ENCODE measurements at places on chromosomes 16 and 17.
A peak's percentile ranks its signal among the peaks of the same experiment; 100 is the strongest.

GRCh38 chr17:82474223-82475010 is 15.9 kb downstream of the NARF start:
- no peak for DNase-seq

GRCh38 chr16:4323071-4323844 is 7.4 kb downstream of the GLIS2 start:
- no peak for DNase-seq

- DNase-seq: peak; percentile 80
Measured at GRCh38 chr16:67563708-67564468, 1.6 kb downstream of the CTCF start.

GRCh38 chr17:20010099-20010863 is 1.1 kb downstream of the SPECC1 start:
- peak; percentile 16 for DNase-seq

GRCh38 chr16:86994215-86994614 is 323.0 kb downstream of the C16orf95 start:
- no peak for DNase-seq

DNA sequence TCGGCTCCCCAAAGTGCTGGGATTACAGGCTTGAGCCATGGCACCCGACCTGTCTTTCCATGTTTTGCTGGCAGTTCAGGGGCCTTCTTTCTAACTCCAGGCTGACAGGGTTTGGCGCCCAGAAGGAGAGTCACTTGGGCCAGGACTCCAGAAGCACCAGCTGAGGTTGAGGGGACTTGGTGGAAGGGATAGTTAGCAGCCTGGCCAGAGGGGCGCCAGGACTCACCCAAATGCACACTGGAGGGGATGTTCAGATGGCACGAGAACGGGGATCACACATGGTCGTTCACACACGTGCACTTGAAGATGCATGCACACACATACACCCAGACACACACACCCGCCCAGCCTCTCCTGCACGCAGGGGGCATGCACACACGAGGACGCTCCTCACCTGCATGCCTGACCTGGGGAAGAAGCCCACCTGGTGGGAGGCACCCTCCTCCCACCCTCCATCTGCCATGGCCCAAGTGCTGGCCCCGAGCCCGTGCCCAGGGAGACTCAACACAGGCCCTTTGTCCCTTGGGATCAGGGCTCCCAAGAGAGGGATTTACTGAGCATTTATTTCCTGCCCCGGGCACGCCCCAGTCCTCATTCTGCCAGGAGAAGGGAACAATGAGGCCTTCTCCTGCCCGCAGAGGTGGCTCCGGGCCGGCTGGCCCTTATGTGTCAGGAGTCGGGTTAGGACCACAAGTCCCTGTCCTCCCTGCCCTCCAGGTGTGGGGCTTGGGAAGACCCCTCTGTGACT is 2.3 kb upstream of the PRSS21 start:
- DNase-seq: no peak

DNA sequence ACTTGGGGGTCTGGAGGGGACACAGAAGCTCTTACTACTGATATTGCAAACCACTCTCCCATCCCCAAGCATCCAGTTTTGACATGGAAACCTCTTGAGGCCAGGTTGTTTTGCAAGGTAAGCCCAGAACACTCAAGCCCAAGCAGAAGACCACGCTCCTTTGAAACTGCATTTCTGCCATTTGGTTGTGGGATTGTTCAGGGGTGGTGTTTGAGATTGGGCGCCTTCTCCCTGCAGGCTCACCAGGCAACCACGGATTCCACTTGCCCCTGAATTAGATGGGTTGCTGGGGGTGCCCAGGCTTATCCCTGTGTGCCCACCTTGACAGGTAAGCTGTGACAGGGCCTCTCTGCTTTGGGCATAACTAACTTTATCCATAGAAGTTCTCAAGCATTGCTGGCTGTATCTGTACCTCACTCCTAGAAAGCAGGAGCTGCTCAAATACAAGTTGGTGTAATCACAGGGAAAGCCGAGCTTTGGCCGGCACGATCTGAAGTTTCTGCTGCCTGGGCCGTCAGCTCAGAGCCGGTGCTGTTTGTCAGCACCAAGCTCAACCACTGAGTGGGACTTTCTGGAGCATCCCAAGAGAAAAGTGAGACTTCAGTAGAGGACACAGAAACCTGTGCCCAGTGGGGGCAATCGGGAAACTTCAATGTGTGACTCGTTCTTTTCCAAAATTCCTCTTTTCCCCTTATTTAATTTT is 93.6 kb downstream of the CYLD start:
- no peak for DNase-seq

DNA sequence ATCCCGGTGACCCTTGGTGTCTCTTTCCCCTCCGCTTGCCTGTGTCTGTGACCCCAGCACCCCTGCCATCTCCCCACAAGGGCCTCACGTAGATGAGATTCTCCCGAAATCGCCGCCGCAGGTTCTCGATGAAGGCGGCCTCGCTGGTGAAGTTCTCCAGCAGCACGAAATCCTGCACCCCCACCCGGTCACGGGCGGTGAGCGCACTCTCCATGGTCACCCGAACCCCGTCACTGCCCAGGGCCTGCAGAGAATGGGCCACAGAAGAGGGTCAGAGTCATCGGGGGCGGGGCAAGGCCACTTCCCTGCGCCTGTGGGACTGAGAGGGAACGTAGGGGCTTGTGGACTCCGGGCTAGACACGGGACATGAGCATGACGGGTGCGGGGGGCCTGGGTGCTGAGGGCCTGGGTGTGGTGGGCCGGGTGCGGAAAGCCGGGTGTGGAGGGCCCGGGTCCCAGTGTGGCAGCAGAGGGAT is 8.4 kb downstream of the MYO1C start:
- DNase-seq: no peak

- peak; percentile 80 for DNase-seq
Measured at GRCh38 chr17:81251094-81251708, 12.1 kb downstream of the NDUFAF8 start.

DNA sequence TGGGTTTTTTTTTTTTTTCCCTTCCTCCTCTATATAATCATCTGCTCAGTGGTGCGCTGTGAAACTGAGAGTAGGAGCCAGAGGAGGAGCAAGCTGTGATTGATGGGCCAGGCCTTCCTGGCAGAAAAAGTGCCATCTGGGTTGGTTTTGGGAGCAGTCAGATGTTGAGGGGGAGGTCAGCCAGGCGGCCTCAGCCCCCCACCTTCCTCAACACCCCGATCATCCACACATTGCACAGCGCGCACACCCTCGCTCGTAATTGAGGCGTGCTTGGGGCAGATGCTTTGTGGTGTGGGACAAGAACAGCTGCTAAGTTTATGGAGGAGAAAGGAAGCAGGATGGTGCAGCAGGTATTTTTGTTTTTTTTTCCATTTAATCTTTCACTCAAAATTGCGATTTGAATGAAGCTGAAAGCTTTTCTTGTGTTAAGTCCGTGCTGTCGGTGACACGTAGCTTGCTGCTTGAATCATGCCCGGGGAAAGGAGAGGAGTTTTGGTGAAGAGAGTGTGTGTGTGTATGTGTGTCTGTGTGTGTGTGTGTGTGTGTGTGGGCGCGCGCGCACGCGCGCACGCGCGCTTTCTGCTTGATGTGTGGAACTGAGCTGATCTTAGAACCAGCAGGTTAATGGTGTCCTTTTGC is 177.4 kb downstream of the RBFOX1 start:
- DNase-seq: no peak

GRCh38 chr17:10380631-10381408 is 8.0 kb upstream of the MYH13 start:
- no peak for DNase-seq

GRCh38 chr17:39485555-39485954 is 24.3 kb downstream of the CDK12 start:
- no peak for DNase-seq

GRCh38 chr16:71807905-71808592 is 585 bp downstream of the AP1G1 start:
- DNase-seq: peak; percentile 27

DNA sequence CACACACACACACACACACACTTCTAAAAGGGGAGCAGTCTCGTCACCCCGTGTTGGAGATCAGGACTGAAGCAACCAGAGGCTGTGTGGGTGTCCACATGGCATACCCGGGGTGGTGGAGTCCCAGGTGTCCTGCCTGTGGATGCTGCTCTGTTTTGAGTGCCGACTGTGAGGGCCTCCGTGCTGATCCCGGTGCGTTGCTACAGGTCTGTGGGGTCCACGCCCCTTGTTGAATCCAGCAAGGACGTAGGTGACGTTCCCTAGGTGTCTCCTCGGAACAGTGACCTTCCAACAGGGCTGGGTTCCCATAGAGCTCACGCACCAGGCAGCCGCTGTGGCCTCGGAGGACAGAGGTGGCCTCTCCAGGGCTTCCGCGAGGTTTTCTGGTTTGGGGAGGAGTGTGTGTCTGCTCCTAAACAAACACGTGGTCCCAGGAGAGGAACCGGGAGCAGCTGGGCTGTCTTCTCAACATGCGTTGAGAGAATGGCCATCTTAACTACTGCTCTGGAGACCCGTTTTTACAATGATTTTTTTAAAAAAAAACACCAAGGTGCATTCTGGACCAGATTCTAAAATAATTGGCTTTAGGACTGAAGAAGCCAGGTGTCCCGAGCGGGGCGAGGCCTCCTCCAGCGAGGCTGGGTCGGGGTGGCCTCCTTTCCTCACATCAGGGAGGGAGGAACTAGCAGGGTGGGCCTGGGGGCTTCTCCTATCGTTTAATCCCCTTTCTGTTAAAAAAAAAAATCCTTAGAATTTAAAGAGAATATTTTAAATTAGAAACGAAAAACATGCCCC is 100.6 kb upstream of the ZNF750 start:
- DNase-seq: no peak

Data from NAMALWA (cell line).